GM12891 (cell line): ENCODE measurements at places on chromosomes 6 and 20.

DNA sequence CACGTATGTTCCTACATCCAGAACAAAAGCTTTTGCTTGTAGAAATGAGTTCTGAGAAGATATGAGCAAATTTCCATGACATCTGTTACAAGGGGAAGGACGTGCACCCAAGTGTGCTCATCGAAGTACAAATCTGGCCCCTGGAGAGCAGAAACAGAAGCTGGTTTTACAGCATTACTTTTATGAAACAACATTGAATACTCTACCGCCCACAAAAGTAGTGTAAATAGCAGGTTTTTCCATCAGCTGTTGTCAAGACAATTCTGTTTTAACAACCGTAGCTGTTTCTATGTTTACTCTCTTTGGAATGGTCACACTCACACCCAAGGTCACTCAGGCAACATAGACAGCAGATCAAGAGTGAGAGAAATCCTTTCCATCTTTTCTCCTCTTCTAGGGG lies 114.2 kb upstream of the SSTR4 start:
- no peak for DNase-seq

DNA sequence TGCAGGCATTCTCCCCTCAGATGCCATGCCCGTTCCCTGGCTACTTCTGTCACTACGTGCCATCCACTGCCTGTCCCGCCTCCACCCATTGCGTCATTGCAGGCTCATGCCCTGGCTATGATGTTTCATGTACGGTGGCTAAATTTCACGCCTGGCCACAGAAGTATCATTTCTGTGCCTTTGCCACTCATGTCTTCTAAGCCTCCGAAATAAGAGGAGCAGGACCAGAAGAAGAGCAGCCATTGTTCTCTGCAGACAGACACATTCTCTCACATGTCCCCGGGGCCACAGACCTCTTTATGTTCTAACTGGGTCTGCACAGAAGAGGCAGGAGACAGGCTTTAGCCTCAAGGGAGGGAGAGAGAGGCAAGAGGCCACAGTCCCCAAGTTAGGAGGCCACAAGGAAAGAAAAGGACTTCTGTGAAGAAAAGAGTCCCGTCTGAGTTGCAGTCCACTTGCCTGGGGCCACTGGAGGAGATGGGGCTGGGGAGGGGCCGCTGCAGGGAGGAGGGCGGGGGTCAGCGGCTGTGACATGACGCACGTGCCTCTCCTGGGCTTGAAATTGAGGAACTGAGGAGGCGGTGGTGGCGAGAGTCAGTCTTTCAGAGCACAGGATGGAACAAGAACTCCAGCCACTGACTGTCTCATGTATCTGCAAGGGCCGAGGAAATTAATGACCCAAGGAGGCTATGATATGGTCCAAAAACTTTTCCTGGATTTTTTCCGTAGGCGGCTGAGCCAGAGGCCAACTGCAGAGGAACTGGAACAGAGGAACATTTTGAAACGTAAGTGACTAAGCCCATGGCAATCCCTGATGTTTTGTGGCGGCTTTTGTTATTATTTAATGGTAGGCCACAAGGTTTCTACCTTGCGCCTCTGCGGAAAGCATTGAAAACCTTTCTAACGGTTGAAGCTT lies 55.9 kb downstream of the TBC1D7 start:
- no peak for DNase-seq

DNA sequence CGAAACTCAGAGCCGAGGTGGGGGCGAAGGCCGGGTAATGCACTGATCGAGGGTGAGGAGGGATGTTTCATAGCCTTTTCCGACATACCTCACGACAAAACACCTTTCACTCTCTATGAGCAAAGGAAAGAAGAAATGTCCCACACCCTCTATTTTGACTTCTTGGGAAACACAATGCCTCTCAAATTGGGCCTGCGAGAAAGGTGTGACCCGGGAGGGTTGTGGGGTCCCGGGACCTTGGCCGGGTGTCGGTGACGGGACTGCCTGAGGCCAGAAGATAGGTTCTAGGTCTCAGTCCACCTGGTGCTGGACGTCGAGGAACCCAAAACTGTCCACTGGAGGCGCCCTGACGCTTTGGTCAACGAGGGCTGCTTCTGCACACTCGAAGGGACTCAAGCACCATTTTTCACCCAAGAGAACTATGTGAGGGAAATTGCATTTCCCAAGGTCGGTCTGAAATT lies 41.1 kb upstream of the OSTM1 start:
- no peak for DNase-seq

- no peak for DNase-seq
Observed at GRCh38 chr20:8661229-8661952, 407.5 kb upstream of the PLCB4 start.

DNA sequence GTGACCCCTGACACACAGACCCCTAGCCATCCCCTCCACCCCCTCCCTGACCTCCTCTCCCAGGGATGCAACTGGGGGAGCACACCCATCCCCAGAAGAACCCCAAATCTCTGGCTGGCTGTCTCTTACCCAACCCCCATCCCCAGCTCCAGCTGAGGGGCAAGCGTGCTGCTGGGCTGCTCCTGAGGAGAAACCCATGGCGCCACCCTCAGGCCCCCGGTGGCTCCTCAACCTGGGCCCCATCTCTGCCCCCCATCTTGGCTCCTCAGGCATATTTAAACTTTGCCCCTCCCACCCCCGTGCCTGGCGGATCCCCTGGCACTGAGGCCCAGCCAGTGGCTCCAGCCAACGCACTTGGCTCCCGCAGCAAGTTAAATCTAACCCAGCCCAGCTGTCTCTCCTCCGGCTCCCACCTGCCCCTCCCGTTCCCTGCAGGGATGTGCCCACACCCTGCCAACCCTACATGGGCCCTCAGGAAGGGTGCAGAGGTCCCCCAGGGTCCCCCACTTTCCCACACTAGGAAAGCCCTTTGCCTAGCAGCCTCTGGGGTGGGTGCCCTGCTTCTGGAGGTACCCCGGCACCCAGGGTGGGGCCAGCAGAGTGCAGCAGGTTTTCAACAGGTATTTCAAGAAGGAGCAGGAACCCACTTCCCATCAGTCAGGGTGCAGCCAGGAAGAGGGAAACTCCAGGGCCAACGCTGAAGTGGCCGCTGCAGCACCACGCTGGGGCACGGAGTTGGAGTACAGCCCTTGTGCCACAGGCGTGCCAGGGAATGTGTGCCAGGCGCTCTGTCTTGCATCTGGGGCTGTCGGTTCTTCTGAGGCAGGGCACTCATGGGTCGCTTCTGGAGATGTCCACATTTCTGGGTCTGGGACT lies 5.3 kb upstream of the OSBPL2 start:
- DNase-seq: no peak

- no peak for DNase-seq
Observed at GRCh38 chr20:17747431-17747846, 47.7 kb downstream of the BANF2 start.

- no peak for DNase-seq
Observed at GRCh38 chr6:151803743-151804142, 3.7 kb upstream of the ESR1 start.

GRCh38 chr6:155630085-155630484 lies 174.4 kb upstream of the NOX3 start:
- DNase-seq: no peak

- DNase-seq: no peak
Observed at GRCh38 chr6:6746333-6746969, 157.9 kb downstream of the LY86 start.

DNA sequence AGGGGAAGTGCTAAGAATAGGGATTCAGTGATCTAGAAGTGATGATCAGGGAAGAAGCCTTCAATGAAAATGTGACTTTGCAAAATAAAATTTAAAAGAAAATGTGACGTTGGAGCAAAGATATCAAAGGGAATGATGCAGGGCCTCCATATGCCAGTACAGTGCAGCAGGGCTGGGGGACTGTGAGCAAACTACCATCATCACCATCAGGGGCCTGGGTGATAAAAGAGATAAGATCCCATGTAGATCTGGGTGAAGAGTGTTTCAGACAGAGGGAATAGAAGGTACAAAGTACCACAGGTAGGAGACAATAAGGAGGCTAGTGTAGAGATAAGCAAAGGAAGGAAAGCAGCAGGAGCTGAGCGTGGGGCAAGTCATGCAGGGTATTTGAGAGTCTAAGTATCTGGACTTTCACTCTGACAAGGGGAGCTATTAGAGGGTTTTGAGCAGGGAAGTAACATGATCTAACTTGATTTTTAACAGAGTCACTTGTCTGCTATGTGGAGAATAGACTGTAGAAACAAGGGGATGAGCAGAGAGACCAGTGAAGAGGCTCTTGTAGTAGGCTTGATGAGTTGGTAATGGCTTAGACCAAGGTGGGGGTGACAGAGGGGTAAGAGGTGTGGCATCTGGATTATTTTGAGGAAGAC lies 295.6 kb downstream of the ZFAND3 start:
- no peak for DNase-seq

GRCh38 chr6:113732384-113732966 lies 124.7 kb upstream of the MARCKS start:
- DNase-seq: no peak

DNA sequence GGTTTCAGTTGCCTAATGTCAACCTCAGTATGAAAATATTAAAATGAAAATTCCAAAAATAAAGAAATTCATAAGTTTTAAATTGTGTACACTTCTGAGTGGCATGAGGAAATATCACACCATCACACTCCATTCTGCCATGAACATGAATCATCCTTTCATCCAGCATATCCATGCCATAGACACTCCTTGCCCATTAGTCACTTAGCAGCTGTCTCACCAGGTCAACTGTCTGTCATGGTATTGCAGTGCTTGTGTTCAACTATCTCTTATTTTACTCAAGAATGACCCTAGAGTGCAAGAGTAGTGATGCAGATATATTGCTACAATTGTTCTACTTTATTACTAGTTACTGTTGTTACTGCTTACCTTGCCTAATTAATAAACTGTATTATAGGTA lies 712.4 kb downstream of the EPHA7 start:
- DNase-seq: no peak

DNA sequence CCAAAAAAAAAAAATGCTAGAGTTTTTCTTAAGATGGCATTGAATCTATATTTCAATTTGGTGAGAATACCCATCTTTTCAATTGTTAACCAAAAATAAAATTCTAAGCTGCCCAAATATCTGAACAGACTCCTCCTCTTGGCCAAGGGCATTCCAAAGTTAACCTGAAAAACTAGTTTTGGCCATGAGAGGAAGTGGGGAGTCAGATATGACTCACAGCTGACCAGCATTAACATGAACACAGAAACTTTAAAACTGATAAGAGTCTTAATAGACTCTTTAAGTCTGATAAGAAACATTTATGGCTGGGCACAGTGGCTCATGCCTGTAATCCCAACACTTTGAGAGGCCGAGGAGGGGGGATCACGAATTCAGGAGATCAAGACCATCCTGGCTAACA lies 171.3 kb downstream of the FAXC start:
- no peak for DNase-seq

DNA sequence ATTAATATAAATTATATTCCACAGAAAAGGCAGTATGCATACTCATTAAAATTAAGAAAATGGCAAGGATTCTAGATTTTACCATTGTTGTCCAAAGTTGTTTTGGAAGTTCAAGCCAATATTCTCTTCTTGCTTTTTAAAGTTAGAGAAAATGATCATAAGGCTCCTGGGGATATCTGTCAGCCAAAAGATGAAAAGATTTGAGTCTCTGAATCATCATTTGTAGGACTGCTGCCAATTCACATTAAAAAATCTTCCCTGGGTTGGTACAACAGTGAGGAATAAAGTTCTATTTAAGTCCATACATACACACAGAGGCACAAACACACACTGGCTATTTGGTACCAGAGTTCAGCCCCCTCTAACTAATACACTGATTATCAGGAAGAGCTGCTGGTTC lies 620.1 kb downstream of the COL12A1 start:
- DNase-seq: no peak

DNA sequence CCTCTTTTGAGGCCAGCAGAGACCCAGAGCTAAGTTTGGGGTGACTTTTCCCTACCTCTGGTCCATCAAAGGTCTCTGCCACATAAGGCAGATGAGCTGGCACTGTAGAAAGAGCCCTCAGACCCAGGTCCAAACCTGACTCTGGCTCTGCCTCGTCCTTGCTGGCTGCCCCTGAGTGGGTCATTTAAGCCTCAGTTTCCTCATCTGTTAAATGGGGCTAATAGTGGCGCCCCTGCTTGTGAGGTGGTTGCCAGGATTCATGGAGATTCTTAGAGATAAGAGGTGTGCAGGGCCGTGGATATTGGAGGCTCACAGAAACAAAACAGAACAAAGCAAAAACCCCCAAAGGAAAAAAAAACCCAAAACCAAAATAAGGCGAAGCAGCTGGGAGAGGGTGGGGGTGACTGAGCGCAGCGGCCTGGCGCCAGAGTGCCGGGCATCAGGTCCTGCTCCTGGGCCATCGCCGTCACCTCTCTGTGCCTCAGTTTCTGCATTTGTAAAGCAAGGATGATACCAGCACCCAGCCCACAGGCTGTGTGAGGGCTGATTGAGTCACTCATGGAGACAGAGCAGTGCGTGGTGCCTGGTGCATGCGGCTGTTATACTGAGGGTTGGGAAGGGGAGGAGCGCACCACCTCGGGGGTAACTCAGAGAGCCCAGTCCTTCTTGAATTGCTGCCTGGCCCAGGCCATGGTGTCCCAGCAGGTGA lies 133.8 kb upstream of the PTPN1 start:
- no peak for DNase-seq

DNA sequence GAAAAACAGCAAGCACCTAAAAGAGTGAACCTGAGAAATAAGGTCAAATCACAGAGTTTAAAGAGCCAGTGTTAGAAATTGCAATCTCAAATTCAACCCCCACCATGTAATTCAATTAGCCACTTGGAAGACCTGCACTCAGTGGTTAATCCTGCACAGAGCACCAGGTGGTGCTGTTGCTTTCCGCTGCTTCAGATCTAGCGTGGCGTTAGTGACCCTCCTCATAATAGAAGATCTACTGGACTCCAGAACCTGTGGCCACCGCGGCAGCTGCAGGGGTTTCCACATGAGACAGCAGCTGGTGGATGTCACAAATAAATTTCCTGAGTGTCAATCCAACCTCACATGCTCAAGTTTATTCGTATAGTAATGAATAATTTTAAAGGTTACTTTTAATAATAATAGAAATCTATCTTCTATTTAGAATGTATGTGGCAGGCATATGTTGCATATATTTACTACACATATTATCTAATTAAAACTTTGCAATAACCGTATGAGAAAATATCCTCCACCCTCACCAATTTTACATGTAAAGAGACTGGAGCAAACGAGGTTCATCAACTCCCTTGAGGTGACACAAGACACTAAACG lies 84.4 kb downstream of the SYNE1 start:
- no peak for DNase-seq

DNA sequence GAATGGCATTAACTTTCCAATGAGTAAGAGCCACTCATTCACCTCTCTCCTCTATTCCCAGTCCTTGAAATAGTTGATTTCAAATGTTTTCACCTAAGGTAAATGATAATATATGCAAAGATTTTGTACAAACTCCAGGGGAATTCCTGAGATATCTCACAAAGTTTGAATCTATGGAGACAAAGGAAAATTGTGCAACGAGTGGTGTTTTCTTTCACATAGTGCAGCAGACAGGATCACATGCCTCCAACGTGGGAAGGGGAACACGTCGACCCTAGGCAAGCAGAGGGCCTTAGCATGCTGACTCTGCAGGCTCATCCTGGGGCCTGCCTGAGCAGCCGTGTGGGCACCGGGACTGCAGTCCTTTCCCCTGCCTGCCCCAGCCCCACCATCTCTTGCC lies 195.6 kb upstream of the THBS2 start:
- DNase-seq: no peak

GRCh38 chr20:38543014-38543906 lies 37.7 kb upstream of the ADIG start:
- DNase-seq: peak; percentile 6
